Cortex of kidney (tissue), 1 donor: ENCODE measurements at places on chromosomes 11 and 22.

DNA sequence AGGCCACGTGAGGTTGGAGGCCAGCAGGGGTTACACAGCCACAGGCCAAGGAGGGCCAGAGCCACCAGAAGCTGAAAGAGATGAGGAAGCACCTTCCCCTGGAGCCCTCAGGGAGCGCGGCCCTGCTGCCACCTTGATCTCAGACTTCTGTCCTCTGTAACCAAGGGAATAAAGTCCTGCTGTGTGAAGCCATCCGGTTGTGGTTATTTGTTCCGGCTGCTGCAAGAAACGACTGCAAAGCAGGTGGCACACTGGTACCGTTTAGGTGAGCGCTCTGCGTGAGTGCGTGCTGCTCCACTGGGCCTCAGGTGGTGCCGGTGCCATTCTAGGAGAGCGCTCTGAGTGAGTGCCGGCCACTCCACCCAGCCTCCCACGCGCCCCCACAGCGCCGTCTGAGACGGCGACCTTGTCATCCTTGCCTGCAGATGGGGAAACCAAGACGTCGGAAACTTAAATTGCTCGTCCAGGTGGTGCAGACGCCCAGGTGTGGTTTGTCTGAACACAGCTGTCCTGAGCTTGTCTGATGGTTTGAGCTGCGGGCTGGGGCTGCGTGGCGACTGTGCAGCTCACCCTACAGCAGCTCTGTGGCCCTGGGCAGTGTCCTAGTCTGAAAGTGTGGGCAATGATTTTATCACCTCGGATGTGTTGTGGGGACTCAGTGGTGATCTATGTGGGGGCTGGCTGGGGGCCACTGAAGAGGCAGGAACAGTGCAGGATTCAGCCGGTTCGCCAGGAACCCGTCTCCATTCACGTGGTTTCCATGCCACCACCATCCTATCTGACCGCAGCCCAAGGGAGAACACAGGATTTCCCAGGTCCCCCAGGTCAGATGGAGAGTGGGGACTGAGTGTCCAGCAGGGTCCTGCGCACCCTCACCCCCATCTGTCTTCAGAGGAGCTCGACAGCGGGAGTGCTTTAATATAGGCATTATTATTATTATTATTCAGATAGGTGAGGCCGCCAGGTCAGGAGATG is 4.6 kb upstream of the MRGPRG start:
- no peak for DNase-seq

DNA sequence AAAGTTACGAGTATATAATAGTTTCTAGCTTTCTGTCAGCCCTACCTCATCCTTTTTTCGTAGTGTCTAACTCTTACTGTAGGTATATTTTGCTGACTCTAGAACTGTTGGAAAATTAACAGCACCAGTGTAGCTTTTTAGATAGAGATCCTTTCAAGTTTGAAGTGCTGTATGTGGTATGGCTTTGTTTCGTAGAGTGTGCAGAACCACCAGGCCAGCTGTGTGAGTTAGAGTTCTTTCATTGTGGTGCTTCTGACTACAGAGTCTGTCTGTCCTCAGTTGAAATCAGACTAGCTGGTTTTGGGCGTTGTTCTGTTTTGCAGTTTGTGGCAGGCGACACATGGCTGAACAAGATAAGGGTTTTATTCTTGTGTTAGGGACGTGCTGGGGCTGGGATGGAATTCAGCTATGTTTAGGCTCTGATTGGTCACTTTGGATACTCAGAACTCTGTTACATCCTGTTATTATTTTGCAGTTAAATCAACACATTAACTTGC is 3.2 kb downstream of the ARHGEF12 start:
- DNase-seq = no peak

DNA sequence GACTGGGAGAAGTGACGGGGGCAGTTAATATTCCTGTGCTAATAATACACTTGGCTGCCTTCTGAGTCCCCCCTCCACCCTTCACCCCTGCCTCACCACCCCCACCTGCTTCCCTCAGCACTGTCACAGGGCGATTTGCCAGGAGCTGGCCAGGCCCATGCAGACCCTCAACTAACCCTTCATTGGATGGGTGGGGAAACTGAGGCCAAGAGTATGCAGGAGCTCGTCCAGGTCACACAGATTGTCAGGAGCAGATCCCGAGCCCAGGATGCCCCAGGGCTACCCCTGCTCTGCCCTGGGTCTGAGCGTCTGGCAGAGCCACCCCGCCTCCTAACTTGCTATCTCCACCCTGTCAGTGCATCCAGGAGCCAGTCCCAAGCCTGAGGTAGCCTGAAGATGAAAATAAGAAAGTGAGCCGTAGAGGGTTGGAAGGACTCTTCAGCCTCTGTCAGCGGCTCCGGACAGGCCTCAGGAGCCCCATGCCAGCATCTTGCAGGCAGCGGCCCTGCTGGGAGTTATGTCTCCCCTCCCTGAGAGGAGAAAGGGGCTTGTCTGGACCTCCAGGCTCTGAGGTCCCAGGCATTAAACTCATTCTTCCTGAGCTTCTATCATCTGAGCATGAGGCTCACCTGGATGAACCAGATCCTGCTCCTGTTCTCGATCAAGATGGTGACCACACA is 6.2 kb downstream of the TPBGL start:
- no peak for DNase-seq

DNA sequence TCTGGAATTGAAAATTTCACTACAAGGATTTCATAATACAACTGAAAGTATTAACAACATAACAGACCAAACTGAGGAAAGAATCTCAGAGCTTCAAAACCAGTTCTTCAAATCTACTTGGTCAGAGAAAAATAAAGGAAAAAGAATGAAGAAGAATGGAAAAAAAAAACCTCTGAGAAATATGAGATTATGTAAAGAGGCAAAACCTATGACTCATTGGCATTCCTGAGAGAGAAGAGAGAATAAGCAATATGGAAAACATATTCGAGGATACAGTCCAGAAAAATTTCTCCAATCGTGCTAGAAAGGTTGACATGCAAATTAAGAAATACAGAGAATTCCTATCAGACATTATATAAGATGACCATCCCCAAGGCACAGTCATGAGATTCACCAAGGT is 23.4 kb upstream of the GPR83 start:
- no peak for DNase-seq

DNA sequence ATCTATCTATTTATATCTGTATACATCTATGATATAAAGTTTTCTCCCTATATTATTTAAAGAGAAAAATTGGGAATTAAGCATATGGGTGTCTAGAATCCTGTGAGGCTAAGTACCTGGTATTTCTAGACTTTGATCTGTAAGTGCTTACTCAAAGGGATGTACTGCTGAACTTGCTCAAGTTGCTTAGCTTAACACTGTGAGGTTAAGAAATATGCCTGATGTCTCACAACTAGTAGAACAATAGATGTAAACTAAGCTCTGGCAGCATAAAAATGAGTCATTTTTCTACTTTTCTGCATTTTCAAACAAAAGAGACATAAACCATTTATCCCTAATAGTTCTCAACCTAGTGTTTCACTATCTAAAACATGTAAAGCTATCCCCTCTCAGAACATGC is 744.4 kb upstream of the ANO3 start:
- DNase-seq = no peak

DNA sequence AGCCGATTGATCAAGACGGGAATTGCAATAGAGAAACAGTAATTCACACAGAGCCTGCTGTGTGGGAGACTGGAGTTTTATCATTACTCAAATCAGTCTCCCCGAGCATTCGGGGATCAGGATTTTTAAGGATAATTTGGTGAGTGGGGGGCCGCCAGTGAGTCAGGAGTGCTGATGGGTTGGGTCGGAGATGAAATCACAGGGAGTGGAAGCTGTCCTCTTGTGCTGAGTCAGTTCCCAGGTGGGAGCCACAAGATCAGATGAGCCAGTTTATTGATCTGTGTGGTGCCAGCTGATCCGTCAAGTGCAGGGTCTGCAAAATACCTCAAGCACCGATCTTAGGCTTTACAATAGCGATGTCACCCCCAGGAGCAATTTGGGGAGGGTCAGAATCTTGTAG is 15.5 kb downstream of the MTFP1 start:
- DNase-seq = no peak

DNA sequence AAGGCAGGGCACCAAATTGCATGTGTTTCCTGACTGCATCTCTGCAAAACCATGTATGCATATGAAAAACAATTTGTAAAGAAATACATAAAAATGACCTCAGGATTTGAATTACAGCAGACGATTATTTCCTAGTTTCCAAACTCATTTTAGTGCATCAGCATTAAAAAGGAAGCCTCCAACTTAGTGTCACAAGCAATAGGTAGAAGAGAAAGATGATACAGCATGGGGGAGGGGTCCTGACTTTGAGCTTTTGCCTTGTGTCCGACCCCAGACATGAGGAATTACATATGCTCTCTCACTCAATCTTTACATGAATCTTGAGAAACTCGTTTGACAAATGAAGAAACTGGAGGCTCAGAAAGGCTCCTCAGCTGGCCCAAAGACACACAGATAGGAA is 294.6 kb upstream of the NARS2 start:
- DNase-seq = no peak

- no peak for DNase-seq
Measured at GRCh38 chr11:15688351-15688792, 573.6 kb downstream of the INSC start.

DNA sequence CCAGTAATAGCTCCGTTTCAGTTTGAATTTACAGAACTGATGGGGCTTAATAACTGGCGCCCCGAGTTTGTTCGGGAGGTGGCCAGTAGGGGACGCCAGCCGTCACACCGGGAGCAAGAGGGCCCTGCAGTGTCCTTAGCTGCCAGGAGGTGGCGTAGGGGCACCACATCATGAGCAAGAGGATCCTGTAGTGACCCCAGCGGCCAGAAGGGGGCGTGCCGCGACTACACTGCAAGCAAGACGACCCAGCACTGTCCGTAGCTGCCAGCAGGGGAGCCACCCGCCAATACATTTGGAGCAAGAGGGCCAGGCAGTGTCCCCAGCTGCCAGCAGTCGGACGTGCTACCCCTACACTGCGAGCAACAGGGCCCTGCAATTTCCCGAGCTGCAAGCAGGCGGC is 663.7 kb upstream of the B3GAT1 start:
- DNase-seq = no peak

- no peak for DNase-seq
Measured at GRCh38 chr11:119340335-119341221, at the start of gene C1QTNF5. TSS of gene C1QTNF5 (minus strand) at chr11:119340883. CDS start at chr11:119340397, 486 bp downstream.

- no peak for DNase-seq
Measured at GRCh38 chr11:108887436-108888238, 222.8 kb downstream of the DDX10 start.

DNA sequence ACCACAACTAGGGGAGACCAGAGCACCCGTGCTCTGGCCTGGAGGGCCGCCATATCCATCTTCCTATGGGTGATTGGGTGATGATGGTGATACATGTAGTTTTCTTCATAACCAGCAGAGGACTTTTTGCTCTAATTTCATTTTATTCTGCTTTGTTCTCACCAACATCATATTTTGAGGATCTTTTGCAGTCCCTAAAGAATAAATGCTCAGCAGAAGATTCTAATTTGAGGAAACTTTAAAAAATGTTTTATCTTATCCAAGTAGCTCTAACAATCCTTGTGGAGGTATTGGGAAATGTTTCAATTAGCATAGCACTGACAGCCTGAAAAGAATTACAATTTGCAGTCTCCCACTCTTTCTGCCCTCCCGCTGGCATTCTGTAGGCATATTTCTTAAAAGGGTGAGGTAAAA is 544.0 kb downstream of the NTM start:
- DNase-seq = no peak

DNA sequence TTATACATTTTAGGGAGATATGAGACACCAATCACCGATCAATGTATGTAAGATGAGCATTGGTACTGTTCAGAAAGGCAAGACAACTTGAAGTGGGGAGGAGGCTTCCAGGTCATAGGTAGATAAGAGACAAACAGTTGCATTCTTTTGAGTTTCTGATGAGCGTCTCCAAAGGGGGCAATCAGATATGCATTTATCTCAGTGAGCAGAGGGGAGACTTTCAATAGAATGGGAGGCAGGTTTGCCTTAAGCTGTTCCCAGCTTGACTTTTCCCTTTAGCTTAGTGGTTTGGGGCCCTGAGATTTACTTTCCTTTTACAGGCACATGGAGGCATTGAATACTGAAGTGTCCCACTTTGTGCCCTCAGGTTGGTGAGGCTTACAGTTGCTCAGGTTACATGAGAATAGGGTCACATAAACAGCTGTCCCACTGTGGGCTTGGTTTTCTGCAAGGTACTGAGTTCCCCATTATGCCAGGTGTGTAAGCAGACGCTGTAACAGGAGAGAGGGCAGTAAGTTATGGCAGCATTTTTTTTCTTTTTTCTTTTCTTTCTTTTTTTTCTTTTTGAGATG is 129.8 kb upstream of the SERPIND1 start:
- no peak for DNase-seq

DNA sequence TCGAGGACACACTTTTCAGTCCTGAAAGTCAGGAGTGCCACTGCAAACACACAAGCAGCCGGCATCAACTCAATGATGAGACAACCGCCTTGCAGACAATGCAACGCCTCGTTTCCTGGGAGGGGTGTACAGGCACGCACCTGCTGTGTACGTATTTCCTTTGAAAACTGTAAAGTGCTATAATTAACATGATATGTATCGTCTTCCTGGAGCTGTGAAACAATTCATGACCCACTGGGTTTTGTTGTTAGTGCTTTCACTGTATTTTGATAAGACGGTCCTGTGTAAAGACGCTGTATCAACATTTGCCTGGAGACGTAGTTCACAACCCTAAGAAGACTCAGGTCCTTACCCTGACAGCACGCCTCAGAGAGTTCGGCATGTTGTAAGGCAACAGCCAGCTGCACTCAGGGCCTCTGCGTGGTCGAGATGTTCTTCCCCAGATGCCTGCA is 105.7 kb upstream of the ANO1 start:
- DNase-seq = no peak

DNA sequence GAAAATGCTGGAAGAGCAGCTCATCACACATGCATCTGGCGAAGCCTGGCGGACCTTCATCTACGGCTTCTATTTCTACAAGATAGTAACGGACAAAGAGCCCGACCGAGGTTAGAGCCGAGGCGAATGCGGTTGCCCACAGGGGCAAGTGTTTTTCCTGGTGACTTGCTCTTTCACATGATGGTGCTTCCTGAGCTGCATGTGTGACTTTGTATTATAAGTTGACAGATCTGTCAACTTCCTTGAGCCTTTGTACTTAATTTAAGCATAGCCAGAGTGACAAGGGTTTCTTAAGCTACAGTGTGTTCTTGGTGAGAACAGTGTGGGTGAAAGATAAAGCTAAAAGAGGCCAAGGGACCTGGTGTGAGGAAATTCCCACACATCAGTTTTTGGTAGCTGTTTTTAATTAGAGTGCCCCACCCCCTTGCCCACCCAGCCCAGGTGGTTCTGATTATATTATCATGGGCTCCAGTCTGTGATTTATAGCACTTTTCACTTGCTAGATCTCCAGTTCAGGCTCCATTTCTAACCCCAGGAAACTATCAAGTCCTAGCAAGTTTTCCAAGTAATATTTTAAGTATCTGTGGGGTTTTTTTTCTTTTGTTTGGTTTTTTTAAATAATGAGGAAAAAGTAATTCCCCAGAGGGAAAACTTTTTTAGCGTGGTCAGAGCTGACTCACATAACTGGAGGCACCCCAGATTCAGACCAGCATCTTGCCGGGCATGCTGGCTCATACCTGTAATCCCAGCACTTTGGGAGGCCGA is 68.0 kb upstream of the YWHAH start:
- DNase-seq = no peak

GRCh38 chr11:70882716-70883085 is 369.7 kb downstream of the SHANK2 start:
- DNase-seq = no peak
